Tibial nerve (tissue), 4 donors: ENCODE measurements at places on chromosomes 4 and X.

- no peak for DNase-seq
Measured at GRCh38 chr4:152221816-152222516, 313.9 kb downstream of the FBXW7 start.

DNA sequence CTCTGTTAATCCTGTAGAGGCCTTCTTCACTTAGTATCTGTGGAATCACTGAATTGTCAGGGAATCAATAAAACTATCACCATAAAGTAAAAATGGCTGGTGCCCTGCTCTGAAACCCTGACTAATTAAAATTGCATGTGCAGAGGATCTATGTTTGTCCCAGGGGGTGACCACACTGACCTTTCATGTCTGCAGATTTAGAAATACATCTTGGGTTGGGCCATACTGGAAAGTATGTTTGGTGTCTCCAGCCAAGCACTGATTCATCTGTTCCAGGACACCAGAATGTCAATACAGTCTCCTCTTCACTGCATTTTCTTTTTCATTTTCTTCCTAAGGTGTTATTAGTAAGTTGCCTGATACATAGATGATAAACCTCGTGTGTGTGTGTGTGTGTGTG lies 490.9 kb upstream of the INTU start:
- no peak for DNase-seq

GRCh38 chr4:56870946-56871345 lies 36.8 kb upstream of the REST start:
- no peak for DNase-seq

- no peak for DNase-seq
Measured at GRCh38 chrX:51361251-51361650, 28.6 kb downstream of the NUDT10 start.

GRCh38 chr4:119937746-119938145 lies 128.9 kb downstream of the MAD2L1 start:
- DNase-seq = no peak

DNA sequence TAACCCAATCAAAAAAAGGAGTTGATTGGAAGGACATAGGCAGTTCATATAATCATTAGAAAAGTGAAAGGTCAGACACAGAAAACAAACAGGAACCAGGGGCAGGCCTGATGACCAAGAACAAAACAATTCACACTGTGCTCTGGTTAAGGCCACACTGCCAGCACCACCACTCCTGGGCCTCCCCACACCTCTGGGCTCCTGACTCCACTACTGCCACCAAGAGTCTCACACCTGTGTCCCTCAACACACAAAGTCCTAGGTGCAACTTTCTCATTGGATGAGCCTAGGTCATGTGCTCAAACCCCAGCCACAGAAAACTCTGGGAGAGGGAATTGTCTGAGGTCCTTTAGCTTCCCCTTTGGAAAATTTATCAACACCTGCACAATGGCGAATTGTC lies 11.1 kb upstream of the FAM9C start:
- no peak for DNase-seq

DNA sequence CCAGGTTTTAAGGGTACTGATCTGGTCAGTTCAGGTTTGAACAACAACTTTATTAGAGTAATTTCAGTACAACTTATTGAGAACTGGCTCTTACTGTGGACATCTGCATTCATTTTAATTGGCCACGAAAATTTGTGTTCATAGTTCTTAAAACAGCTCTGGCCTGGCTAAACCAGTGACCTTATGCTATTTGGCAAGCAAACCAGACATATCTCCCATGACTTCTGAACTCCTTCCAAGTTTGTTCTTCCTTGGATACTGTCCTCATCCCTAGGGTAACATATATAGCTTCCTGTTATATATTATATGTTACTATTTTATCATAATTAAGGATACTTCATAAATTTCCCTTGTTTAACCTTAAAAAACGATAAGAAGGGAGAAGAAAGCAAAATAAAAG lies 841.9 kb downstream of the TRAM1L1 start:
- no peak for DNase-seq
